Globus pallidus (tissue), 1 donor: ENCODE measurements at places on chromosomes 4 and X.

- no peak for DNase-seq
Observed at GRCh38 chr4:77199276-77199675, 42.3 kb downstream of the CCNG2 start.

GRCh38 chr4:83281307-83281706 lies 3.3 kb downstream of the COQ2 start:
- no peak for DNase-seq

DNA sequence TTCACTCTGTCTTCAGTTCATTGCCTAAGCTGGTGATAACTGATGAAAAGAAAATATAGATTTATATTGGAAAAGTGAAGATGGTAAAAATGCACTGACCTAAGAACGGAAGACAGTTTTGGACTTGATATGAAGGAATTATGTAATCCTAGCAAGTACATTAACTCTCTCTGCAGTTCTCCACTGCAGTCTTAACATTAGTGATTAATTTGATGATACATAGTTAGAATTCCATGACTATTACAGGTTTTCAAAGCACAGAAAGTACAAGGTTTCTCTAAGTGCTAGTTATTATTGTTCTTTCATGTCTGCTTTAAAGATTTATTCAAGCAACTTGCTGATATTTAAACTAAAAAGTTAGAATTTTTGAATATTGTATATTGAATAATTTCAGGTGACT lies 1591.7 kb upstream of the ADGRL3 start:
- no peak for DNase-seq

DNA sequence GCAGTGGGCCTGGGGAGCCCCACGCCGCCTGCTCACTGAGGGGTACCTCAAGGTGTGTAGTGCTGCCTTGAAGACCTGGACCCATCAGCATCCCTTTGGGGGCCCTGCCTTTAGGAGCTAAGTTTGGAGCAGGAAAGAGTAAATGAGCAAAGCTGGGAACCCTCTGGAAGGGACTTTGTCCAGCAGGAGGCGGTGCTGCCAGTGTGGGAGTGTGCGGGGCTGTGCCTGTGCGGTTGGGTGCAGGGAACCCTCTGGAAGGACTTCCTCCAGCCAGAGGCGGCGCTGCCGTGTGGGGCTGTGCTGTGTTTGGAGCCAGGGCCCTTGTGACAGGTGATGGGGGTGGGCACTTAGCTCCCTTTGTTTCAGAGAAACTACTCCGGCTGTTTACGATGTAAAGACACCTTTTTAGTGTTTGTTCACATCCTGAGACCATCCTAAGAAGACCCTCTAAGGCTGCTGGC lies 25.8 kb downstream of the RGS12 start:
- no peak for DNase-seq

DNA sequence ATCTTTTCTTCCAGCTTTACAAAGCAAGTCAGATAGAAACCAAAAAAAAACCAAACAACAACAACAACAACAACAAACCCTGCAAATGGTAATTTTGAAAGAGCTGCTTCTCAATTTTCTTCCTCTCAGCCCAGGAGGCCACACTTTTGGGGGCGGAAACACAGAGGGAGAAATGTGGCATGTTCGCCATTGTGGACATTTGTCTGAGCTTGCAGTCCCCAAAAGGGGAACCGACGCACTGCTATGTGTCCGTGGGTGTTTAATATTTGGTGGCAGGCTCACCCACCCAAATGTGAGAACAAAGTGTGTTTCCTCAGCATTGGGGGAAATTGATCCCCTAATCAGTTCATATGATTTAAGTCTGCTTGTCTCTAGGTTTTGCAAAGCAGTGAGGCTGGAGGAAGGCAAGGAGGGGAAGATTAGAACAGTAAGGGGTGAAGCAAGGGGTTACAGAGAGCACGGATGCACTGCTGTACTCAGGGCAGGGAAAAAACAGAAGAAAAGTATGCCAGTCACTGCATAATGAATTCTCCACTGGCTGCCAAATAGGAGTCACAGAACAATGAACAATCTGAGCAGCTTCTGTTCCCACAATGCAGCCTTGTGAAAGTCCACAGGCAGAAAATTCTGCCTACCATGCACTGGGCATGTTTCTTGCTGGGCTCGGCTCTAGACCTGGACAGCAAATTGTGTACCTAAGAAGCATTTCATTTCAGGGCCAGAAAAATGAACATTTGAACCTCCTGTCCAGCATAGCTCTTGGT lies 74.7 kb upstream of the GPM6B start:
- peak; percentile 90 for DNase-seq

DNA sequence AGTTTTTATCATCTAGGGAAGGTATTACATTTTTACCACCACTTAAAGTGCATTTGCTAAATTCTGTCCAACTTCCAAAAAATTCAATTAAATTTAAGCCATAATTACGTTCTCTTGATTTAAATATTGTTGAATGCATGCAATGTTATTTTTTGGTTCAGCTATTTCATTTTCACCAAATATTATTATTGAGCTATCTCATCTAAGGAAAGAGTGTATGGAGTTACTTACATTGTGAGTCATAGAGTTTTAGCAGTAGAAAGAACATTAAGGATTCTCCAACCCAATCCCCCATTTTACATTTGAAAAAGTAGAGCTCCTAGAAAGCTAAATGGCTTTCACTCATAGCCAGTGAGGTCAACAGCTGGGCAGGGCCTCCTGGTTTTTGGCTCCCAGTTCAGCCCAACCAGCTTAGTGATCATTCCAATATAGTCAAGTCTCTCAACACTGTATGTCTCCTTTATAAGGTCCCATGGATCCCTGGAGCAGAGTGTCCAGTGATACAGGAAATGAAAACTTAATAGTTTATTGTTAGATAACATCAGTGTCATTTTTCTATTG lies 60.5 kb downstream of the NDNF start:
- no peak for DNase-seq

DNA sequence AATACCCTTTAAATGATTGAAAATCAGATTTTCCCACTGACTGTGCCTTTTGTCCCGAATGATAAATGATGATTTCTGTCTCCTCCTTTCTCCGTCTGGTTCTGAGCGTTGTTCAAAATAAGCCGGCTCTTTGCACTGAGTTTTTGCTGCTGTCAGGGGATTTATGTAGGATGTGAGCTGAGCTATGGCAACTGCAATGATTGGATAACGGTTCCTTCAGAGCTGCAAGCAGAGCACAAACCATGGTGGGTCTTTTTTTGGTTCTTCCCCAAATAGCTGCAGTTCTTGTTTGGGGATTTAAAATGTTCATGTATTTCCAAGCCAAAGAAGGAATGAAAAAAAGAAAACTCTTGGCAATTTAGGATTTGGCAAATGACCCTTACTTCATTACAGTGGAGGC lies 124.5 kb upstream of the CASK start:
- DNase-seq: no peak

- DNase-seq: no peak
Observed at GRCh38 chr4:136706942-136707341, 825.4 kb downstream of the PCDH18 start.

GRCh38 chr4:83062739-83063138 lies 27.8 kb downstream of the COPS4 start:
- no peak for DNase-seq

- no peak for DNase-seq
Observed at GRCh38 chr4:139786494-139787354, 121.1 kb downstream of the MGST2 start.

GRCh38 chr4:152659806-152660205 lies 20.0 kb downstream of the TMEM154 start:
- DNase-seq: no peak

GRCh38 chrX:148647651-148648050 lies 147.2 kb downstream of the AFF2 start:
- no peak for DNase-seq

DNA sequence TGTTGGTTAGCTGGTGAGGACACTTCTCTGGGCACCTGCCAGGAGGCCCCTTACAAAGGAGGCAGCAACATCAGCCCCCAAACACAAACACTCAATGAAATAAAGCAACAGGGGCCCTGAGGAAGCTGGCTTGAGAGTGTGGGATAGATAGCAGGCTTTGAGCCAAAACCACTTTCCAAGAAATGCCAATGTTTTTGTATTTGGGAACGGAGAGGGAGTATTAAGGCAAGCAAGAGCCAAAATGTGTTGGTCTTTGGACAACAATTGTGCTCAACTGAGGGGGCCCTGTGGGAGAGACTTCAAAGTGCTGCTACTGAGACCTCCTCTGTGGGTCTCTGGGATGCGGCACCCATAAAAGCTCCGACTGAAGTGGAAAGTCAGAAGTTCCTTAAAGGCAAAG lies 41.0 kb downstream of the RAI2 start:
- no peak for DNase-seq
